ENCODE measurements at places on chromosomes 7 and 10. TPM values are rescaled to one million over a fixed set of nuclear protein-coding genes. Genes with fewer than 3 reads are reported as not detected.

Gene SORBS1
- 95.1 TPM for total RNA-seq

Gene FEZF1
- not detected for total RNA-seq

GRCh38 chr7:46135557-46135956 lies 214.5 kb upstream of the IGFBP3 start:
- no peaks in the 10 kb centered on the region for H3K27me3 ChIP-seq
- no peaks in the 10 kb centered on the region for H3K4me1 ChIP-seq
- H3K4me3 ChIP-seq: no peak overlapping the region
- H3K27ac ChIP-seq: no peak overlapping the region
- DNase-seq: no peak
- H3K36me3 ChIP-seq: no peaks in the 10 kb centered on the region

Gene SLC39A12
- 46.9 TPM for total RNA-seq

Gene ATRNL1
- total RNA-seq: 180 TPM

Gene FZD1
- total RNA-seq: 23.9 TPM

Gene UPK3B
- total RNA-seq: 1.3 TPM
